ENCODE measurements at places on chromosomes 6 and 20.

DNA sequence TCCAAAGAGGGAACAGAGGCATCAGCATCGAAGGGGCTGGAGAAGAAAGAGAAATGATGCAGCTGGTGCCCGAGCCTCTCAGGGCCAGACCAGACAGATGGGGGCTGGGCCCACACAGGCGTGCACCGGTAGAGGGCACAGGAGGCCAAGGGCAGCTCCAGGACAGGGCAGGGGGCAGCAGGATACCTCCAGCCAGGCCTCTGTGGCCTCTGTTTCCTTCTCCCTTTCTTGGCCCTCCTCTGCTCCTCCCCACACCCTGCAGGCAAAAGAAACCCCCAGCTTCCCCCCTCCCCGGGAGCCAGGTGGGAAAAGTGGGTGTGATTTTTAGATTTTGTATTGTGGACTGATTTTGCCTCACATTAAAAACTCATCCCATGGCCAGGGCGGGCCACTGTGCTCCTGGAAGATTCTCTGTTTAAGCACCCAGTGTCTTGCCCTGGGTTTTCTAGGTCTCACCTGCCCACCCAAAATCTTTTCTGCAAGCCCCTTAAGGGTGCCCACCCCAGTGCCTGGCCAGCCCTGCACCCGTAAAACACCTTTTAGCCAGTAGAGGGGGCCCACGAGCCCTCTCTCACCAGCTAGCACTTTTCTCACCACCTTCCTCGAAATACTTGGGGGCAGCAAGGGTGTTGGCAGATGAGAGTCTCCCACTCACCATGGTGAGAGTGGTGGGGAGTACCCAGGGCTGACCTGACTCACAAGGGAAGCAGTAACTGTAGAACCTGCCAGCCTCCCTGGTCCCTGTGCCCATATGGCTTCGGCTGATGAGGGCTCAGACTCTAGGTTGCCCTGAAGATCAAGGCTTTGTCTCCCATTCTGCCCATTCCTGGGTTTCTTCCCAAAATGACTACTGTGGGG lies 35.7 kb upstream of the ID1 start:
- DNase-seq, result no peak

DNA sequence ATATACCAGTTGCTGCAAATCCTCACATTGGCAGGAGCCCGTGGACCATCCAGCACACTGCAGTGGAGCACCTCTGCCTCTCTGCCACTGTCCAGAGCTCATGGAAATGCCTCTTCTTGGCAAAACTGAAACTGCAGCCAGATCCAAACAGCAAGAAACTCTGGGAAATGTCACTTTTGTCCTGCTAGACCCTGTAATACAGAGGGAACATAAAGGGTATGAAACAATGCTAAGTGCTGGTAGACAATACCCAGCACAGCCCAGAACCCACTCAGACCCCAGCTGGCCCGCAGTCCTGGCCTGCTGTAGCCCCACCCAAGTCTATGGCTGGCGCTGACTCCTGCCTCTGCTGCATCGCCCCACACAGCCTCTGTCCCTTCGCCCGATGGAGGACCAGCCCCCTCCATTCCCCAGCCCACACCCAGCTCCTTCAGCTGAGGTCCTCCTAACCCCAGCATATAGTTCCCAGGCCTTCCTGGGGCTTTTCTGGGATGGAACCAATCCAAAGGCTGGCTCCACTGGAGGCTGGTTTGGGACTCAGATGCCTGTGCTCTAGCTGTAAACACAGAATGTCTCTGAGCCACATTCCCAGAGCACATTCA lies 242.5 kb downstream of the LRFN2 start:
- DNase-seq, result no peak

- DNase-seq, result no peak
Measured at GRCh38 chr6:153340568-153340967, 209.5 kb upstream of the RGS17 start.

- no peak for DNase-seq
Measured at GRCh38 chr6:20200761-20201630, 11.3 kb downstream of the MBOAT1 start.

GRCh38 chr6:27672113-27672799 lies 199.4 kb upstream of the ZNF184 start:
- no peak for DNase-seq

GRCh38 chr6:35496841-35497570 lies at the start of gene TEAD3:
Gene TEAD3, minus strand, starts transcription at chr6:35497079.
- DNase-seq, result no peak

DNA sequence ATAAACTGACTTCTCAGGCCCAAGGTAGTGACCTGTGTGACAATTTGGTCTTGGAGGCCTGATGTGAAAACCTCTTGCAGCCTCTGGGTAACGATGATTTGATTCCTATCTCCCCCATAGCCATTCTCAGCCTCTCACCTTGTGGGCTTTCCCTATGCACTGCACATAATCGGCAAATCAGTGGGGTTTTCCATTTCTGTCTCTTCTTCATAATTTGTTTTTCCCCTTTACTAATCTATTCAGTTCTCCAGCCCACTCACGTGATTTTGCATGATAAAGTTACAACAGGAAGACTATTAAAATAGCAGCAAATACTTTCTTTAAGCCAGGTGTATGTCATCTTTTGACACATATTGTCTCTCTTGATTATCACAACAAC lies 893.7 kb downstream of the TFAP2A start:
- DNase-seq, result no peak

DNA sequence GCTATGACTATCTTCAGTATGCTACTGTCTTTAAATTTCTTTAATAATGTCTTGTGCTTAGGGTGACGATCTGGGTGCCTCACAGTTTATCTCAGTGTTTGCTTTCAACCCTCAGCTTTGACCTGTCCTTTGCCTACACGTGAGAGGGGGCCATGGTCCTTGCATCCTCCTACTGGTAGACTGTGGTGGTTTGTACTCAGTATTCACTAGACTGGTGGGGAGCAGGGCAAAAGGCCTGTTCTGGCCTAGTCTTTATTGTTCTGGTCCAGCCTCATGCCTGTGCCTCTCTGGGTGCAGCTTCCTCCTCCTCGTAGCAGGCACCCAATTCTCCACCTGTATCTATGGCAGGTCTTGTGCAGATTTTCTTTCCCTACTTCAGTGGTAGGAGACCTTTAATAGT lies 354.9 kb downstream of the CD109 start:
- DNase-seq, result no peak

DNA sequence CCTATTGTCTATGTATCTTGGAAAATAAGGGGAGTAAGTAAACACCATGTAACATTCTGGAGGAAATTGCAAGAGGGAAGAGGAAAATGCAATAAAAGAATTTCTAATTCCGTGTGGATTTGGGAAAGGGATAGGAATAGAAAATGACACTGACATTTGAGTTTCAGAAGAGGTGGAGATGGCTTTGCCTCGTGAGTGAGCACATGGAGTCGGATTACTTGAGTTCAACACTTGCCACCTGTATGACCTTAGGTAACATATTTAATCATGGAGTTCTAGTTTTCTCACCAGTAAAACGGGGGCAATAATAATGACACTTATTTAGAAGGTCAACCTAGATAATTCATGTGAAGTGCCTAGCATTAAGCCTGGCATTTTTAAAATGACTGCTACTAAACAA lies 10.8 kb upstream of the PBOV1 start:
- DNase-seq, result no peak

DNA sequence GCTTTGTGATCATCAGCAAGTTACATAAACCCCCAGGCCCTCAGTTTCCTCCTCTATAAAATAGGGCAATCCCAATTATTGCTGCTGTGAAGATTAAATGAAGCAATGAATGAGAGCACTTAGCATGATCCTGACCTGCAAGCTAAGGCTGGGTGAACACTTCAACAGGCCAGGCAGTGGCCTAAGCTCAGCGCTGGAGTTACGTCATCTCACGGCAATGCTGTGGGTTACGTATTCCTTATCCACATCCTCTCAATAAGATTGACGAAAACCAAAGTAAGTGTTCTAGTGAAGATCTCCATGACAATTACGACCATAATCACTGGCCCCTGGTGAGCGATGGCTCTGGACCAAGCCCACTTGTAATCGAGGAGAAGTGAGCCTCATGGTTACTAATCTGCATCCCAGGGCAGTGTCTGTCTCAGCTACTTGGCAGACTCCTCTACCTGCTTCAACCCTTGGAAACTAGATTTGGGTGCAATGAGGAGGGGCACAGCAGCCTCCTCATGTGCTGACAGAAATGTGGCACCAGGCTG lies 274.1 kb upstream of the ARID1B start:
- DNase-seq, result no peak

- no peak for DNase-seq
Measured at GRCh38 chr6:39225946-39226437, 3.3 kb downstream of the KCNK5 start.

GRCh38 chr6:4253604-4254231 lies 118.3 kb upstream of the ECI2 start:
- no peak for DNase-seq

GRCh38 chr6:41171908-41172307 lies 9.0 kb upstream of the TREM2 start:
- no peak for DNase-seq

- DNase-seq, result peak; percentile 20
Measured at GRCh38 chr6:40695750-40696415, 108.7 kb upstream of the LRFN2 start.

GRCh38 chr6:150288456-150288855 lies 80.4 kb upstream of the IYD start:
- no peak for DNase-seq

DNA sequence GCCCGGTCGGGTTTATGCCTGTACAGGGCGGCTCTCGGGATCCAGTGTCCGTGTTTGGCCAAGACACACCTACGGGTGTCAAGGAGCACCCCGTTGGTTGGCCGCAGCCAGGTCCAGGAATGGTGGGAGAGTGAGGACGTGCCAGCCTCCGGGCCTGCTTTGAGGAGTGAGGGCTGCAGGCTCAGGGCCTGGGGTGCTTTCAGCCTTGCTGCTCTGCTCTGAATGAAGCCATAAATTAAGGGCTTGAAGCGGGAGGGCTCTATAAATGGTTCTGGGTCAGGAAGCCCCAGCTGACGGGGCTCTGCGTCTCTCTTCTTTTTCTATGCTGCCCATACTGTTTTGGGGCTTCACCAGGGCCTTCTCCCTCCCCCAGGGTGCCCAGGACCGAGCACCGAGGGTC lies 15.1 kb downstream of the GATA5 start:
- DNase-seq, result no peak

DNA sequence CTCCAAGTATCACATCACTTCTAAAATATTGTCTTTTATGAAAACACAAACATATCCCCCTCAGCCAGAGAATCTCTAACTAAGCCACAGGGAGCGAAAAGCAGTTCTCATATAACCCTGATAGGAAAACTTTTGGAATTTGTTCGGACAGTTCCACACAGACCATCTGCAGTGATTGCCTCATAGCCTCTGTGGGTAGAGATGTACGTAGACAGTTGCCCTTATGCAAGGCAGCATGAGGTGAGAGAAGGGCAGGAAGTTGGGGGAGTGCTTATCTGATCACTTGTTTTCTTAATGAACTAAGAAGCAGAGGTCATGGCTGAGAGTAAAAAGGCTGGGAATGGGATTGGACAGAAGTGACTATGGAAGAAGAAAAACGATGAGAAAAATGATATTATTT lies 39.6 kb downstream of the SLC23A2 start:
- DNase-seq, result no peak

DNA sequence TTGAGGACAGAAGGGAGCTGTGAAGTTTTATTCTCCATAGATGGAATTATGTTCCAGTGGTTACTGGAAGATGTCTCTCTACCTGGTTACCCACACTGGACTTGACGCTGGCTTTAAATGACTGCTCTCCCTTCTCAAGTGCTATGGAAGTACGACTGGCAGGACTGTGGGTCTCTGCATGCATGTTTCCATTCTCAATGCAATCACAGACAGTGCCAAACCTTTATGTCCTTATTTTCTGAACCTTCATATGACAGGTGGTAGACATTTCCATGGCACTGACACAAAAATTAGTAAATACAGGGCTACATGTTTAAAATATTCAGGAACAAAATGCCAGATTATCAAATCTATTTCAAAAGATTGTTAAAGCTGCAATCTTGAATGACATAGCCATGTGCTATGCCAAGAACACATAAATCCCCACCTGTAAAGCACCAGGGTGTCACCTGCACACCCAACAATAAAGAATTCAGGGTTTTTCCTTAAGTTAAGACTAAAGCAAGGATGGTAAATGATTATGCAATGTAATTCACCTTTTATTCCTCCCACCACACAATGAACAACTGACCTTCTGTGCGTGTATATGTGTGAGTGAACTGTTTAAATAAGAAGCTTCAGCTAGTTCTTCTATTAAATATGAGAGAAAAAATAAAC lies 153.3 kb upstream of the ENPP5 start:
- no peak for DNase-seq

GRCh38 chr20:44110816-44111568 lies 76.0 kb downstream of the JPH2 start:
- no peak for DNase-seq
